Bone marrow (tissue), 2 donors: ENCODE measurements at places on chromosomes 11 and 22.

DNA sequence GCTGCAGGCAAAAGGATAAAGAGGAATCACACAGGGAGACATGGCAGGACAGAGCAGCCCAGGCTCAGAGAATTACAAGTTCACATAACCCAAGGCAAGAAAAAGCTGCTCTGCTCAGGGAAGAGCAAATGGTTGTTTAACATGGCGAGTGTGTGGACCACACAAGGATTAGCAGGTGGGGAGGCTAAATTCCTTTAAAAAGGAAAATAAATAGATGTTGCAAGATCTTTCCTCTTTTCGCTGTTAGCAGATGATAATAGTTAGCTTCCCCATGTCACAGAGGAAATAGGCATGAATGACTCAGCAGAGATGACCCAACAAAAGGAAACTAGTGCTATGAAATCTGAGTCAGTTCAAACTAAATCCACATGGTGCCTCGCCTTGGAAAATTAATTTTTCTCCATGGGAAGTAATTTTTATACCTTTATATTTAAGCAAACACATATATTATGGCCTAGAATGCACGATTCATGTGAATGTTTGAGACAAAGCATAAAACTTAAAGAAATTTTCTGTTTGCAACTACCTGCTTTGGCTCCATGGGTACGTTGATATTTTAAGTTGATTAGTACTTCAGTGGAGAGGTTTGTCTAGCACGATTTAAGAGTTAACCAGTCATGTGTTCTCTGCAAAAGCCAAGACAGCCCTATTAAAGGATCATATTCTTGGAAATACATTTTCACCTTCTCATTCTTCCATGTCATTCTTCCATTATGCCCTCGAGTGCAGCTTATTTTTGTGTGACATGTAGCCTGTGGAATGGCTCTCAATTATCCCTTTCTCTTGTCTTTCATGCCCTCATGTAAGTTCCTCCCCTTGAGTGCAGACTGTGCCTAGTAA, 38.5 kb upstream of the FJX1 start:
- DNase-seq = peak; percentile 2

DNA sequence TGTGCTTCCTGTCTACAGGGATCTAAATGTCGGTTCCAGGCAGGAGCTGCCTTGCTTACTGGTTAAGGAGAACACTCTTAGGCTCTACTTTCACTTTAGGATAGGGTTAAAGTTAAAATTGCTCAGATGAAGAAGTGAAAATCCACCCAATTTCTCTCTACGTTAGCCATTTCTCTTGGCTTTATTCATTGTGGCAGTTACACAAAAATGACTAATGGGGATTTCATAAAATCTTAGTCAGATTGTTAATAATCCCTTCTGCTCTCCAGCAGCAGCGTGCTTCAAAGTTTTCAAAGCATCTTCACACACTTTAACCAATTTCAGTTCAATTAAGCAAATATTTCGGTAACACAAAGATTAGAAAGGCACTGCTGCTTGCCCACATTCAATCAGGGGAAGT, 58.4 kb upstream of the RCN1 start:
- no peak for DNase-seq

DNA sequence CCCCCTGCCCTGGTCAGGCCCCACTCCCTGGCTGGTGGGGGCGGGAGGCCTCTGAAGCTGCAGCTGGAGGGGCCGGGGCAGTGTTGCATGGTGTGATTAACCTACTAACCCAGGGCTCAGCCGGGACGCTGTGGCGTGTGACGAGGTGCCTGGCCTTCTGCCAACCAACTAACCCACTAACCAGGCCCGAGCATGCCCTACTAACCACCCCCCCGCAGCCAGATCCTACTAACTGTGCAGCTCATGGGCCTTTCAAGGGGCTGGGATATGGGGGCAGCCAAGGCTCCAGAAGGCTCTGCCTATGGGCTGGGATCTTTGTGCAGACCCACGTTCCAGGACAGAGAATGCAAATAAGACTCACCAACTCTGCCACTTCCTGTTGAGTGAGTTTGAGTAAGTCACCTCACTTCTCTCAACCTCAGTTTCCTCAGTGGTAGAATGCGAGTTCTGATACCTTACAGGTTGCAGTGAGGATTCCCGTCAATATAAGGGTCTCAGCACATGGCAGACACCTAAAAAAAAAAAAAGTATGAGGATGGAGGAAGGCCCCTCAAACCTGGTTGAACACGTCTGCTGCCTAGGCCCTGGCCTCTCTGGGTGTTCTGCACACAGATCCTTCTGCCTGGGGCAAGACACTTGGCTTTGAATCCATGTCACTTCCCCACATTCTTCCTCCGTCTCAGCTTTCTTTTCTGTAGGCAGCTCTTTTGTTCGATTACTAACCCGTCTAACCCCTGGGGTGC, 14.1 kb downstream of the MIAT start:
- no peak for DNase-seq

- no peak for DNase-seq
Measured at GRCh38 chr11:134622458-134622857, 210.4 kb upstream of the B3GAT1 start.

- DNase-seq = no peak
Measured at GRCh38 chr22:39723899-39724351, 153.4 kb downstream of the CACNA1I start.

- DNase-seq = no peak
Measured at GRCh38 chr11:105024394-105024793, 1.4 kb upstream of the CASP5 start.

DNA sequence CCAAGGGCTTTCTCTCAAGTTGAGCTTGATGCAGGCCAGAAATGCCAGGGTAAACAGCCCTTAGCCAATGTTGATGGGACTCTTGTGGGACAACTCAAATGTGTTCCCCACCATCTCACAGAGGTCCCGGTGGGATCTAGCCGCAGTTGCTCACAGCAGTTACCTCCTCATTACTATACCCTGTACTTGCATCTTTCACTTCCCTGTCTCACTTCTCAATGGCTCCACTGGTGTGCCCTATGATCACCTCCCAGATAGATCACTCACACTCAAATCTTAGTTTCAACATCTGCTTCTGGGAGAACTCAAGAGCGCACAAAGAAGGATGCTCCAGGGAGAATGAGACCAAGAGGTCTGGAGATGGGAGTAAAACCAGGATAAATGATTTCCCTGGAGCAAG, 47.0 kb downstream of the RCN1 start:
- DNase-seq = no peak

DNA sequence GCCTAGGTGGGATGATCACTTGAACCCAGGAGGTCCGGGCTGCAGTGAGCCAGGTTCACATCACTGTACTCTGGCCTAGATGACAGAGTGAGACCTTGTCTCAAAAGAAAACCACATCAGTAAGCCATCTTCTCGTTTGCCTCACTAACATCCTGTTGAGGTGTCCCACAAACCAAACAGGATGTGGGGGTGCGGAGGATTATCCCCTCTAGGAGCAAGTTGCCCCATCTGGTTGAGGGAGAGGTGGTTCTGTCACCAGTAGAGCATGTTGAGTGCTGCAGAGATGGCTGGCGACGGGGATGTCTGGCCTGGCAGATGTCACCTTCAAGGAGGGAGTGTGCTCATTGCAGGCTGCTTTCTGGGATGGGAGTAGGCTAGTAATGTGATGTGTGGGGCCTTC, 72.4 kb downstream of the ZNRF3 start:
- DNase-seq = no peak

DNA sequence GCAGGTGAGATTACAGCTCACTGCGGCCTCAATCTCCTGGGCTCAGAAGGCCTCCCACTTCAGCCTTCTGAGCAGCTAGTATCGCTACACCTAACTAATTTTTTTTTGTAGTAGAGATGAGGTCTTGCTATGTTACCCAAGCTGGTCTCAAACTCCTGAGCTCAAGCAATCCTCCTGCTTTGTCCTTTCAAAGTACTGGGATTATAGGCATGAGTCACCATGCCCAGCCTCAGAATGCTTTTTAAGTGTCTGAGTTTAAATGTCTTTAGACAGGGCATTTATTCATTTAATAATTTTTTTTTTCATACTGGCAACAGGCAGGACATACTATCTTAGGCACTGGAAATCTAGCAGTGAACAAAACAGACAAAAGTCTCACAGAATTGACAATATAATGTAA, 27.7 kb downstream of the LRP4 start:
- no peak for DNase-seq

GRCh38 chr11:114551060-114551459, 8.6 kb downstream of the NXPE1 start:
- no peak for DNase-seq

GRCh38 chr11:7900686-7901085, 30.4 kb downstream of the OR10A6 start:
- no peak for DNase-seq

DNA sequence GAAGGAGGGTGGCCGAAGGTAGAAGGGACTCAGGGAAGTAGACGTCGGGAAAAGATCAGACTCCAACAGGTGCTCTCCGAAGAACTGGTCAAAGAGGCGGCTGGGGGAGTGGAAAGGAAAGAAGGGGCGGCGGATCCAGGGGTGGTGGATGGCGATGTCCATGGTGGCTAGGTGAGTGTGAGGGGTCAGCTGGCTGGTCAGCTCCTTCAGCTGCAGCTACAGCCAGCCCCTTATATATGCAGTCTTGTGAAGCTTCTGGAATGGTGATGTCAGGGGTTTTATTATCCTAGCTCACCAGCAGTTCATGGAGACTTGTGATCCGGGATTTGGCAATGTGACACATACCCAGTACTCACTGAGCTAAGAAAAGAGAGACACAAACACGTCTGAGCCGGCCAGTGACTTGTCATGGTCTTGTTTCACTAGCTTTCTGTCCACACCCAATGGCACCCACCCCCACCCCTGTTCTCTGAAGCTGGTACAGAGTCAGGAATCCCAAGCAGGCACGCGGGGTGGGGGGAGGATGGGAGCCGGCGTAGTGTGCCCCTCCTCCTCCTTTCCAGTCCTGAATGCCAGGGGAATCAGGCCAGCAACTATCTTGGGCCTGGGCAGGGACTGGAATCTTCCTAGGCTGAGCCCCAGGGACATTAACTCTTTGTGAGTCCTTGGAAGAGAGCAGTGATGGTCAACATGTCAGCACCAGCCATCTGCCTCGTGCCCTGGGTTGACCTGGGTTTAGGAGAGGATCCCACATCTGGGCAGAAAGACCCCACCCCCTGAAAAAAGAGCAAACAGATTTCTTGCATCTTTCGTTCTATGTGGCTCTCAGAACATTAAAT, at the start of gene CRYAB:
Gene CRYAB (minus strand): TSS at position 208 of the 839 bp plus-strand sequence. CDS start 46 bp downstream, at position 162.
- no peak for DNase-seq

- DNase-seq = no peak
Measured at GRCh38 chr22:49524362-49524761, 303.3 kb downstream of the BRD1 start.

- no peak for DNase-seq
Measured at GRCh38 chr11:10493041-10493663, 38.1 kb downstream of the AMPD3 start.

- DNase-seq = no peak
Measured at GRCh38 chr11:77233011-77233410, 68.5 kb downstream of the GDPD4 start.

DNA sequence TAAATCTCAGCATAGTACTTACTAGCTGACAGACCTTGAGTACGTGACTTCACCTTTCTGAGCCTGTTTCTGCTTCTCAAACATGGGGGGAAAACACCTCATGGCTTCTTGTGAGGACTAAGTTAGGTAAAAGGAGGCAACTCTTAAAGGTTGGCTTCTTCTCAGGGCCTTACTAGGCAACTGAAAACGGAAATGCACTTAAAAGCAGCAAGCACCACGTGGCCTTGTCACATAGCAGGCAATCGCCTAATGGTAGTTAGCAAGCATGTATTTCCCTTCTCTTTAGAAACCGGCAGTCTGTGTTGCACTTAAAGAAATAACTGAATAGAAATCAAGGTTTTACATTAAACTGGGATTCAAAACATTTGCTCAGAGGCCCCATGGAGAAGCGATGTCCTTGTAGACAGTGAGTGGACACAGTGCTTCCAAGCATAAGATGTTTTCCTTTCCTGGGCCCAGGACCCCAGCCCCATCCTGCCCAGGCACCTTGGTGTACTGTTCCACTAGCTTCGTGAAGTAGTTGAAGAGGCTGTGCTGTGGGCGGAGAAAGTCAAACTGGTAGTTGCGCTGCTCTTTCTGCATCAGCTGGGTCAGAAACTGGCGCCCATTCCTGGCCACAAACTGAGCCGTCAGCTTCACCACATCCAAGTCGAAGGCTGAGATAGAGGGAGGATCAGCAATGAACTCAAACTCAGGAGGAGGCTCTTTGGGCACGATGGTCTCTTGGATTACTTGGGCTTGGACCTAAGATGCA, 12.1 kb downstream of the SF3A1 start:
- no peak for DNase-seq

- DNase-seq = no peak
Measured at GRCh38 chr11:103322821-103323220, 213.6 kb downstream of the DYNC2H1 start.

DNA sequence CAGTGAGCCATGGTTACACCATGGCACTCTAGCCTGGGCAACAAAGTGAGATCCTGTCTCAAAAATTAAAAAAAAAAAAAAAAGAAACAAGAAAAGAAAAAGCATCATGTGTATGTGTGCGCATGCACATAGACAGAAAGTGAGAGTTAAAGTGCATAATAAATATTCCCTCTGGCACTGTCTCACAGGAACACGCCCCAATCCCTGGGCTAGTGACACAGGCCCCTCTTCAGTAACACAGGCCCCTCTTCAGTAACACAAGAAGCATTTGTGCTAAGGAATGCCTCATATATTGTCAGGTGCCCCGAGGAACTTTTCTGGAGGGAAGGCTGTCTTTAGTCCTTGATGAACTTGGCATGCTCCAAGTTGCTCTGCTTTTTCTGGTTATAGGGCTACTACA, 57.5 kb downstream of the RPL27A start:
- no peak for DNase-seq

DNA sequence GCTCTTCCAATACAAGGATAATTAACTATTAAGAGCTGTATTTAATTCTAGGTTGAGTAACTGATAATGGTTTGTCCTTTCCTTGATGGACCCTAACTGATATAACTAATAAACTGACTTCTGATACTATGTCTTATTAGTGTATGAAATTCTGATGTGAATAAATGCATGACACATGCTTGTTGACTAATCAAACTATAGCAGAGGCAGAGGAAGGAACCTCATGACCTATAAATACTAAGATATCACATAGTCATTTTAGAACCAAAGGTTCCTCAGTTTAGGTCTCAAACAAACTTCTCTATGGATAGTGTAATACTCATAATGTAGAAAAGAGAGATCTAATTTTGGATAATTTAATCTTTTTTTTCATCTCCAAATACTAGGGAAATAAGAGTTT, 4.8 kb upstream of the HBD start:
- no peak for DNase-seq

GRCh38 chr11:13174090-13174489, 103.5 kb upstream of the BMAL1 start:
- no peak for DNase-seq

DNA sequence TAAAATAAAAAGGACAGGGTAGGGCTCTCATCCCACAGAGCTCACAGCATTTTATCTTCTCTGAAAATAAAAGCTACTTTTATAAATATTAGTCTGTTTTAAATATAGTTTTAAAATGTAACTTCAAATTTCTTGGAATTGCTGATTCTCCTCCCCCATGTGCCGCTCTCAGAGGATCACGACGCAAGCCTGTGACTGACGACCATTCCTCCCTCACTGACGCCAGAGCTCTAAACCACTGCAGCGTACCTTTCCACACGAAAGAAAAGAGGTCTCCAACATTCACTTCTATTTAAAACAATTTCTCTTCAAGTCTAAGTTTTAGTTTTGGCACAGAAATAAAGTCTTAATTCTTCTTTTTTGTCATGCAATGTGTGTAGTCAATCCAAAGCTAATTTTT, 9.3 kb downstream of the TOLLIP start:
- DNase-seq = no peak
